Stimulated activated CD8-positive, alpha-beta memory T cell treated with anti-CD3 and anti-CD28 coated beads, Interleukin-15, amount 100 ng/mL, for 4 hours (primary cell): ENCODE measurements at places on chromosomes 2 and 18.

DNA sequence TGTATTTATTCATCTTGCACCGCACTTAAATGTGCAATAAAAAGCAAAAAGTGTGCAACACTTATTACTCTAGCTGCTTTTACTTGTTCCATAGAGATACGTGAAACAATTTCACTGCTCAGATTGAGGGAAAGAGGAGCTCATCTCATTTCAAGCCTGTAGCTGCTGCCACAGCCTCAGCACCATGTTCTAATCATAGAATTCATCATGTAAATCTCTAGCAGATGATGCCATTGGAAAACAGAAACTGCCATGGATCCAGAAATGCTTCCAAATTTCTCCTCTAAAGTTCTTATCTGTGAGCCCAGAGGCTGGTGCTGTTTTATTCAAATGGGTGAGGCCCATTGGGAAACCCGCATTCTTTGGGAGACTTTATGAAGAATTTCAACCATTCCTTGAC lies 2.0 kb downstream of the CDC42EP3 start:
- no peak for DNase-seq

DNA sequence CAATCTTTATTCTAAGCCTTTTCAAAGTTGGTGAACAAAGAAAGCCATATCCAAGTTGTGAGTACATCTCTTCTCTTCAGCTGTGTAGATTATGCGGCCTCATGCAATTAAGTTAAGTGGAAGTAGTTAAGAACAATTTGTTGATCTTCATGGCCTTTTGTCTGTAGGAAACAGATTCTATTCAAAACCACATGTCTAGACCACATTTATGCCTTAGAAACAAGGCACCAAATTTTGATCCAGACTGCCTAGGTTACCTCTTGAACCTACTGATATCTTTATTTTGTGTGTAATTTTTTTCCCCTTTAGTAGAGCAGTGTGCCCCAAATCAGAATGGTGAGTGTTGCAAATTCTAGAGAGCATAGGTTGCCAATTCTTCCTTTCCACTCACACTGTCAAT lies 101.6 kb upstream of the CERS6 start:
- DNase-seq = no peak

GRCh38 chr2:3641841-3642421 lies 16.1 kb upstream of the ALLC start:
- DNase-seq = no peak

GRCh38 chr18:65769652-65770051 lies 18.8 kb downstream of the CDH7 start:
- DNase-seq = no peak

- DNase-seq = no peak
Measured at GRCh38 chr2:65435625-65436168, 3.3 kb upstream of the SPRED2 start.

DNA sequence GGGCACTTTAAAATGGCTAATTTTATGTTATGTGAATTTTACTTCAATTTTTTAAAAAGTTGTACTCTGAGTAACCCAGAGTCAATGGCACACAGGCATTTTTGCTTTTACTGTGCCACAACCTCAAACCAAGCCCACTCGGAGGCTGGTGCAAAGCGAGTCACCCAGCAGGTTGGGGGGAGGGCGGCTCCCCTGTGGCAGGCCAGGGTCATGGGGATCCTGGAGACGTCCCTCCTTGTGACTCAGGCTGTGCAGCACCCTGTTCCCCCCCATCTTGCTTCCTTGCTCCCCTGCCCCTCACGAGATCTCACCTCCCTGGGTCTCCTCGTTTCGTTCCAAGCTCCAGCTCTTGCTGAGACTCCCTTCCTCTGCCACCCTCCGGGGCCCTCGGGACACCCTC lies 58.6 kb downstream of the POMC start:
- no peak for DNase-seq

- no peak for DNase-seq
Measured at GRCh38 chr2:31694444-31694843, 113.7 kb upstream of the SRD5A2 start.

DNA sequence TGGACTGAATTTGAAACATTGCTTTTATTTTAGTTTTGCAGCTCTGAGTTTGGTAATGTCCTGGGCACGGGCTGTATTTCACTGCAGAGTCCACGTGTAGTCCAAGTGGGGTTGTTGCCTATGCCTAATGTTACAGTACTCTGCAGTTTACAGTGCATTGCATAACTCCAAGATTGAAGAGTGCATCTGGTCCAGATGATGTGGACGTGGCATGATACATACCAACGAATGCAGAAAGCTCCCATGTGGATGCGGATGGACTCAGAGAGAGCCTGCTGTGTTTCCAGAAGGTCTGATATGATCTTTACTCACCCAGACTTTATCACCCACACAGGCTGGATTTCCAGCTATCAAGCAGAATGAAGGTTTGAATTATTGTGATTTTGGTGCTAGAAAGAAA lies 44.4 kb upstream of the CCDC68 start:
- DNase-seq = no peak

- no peak for DNase-seq
Measured at GRCh38 chr2:212994976-212995375, 156.4 kb downstream of the IKZF2 start.

GRCh38 chr2:43814711-43815110 lies 23.9 kb downstream of the ABCG5 start:
- DNase-seq = no peak

- no peak for DNase-seq
Measured at GRCh38 chr18:63899206-63899605, 8.6 kb upstream of the SERPINB10 start.

GRCh38 chr2:166381-166780 lies 97.5 kb downstream of the SH3YL1 start:
- peak; percentile 10 for DNase-seq

DNA sequence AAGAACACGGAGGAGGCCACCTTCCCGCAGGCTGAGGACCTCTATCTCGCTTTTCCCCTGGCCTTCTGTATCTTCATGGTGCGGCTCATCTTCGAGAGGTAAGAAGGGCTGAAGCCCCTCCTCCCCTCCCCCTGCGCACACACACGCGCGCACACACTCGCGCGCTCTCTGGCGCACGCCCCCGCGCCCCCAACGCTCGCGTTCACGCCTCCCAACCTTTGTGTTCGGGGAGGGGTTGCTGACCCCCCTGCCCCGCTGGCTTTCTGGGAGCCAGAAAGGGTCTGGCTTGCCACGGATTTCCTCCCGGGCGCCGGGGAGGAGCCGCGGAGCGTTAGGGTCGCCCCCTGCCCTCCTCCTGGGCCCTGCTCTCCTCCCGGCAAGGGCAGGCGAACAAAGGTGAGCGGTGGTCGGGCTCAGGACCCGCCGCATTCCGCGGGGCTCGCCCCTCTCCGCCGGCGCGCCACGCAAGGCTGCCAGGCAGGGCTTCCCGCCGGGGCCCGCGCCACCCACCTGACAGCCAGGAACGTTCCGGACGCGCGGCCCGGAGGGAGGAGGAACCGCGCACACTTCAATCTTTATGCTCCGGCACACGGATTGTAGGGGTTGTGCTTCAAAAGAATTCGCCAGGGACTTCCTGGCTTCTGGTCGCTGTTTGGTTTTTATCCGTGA lies 583 bp downstream of the CERS6 start:
- peak; percentile 25 for DNase-seq

GRCh38 chr2:159445307-159445706 lies 158.8 kb upstream of the WDSUB1 start:
- no peak for DNase-seq

- no peak for DNase-seq
Measured at GRCh38 chr2:139165601-139166000, 385.4 kb upstream of the NXPH2 start.

- no peak for DNase-seq
Measured at GRCh38 chr2:149562324-149562723, 25.3 kb downstream of the MMADHC start.

- DNase-seq = no peak
Measured at GRCh38 chr2:226656367-226656766, 143.3 kb downstream of the IRS1 start.

DNA sequence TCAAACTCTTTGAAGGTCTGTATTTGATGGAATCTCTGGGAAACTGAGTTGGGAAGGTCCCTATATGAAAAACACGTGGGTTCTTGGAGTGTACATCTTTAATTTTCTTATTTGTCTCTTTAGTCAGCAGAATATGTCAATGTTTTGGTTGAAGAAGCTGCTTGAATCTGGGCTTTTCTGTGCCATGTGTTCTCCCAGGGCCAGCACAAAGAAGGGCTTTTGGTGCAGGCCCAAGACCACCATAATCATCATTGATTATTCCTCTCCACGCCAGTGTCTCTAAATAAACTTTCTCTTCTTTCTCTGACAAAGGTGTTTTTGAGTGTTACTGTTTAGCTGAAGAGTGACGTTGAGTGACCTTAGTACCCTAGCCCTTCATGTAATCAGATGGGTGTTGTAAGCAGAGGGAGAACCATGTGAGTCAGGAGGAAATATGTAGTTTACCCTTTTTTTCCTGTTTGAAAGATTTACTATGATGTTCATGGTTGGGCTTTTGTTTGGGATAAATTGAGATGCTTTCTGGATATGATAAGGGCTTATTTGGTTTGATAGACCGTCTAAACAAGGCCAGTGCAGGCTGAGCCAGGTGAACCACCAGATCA lies 11.6 kb upstream of the TNP1 start:
- DNase-seq = no peak

DNA sequence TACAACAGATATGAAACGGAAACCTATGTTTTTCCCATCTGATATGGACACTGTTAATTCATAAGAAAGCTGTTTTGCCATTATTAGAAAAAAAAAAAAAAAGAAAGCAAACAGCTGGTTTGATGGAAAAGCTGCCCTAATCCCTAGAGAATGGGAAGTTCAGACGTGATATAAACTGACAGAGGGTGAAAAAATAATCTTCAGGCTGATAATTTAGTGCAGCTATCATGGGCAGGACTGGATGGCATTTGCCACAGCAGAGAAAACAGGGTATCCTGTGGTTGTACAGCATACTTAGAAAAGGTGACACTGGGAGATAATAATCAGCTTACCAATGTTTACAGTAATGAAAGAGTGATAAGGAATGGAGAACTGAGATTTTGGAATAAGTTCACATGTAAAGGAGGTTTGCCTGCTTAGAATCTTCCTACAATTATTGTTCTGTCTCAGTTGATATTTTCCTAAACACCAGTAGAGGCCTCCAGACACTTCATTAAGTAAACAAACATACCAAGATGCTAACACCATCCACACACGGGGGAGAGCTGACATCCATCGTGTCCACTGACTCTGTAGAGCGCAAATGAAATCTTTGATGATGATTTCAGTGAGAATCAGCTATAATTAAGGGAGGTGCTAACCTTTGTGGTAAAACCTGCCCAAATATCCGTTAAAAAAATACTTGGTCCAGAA lies 211.6 kb upstream of the MMADHC start:
- no peak for DNase-seq

DNA sequence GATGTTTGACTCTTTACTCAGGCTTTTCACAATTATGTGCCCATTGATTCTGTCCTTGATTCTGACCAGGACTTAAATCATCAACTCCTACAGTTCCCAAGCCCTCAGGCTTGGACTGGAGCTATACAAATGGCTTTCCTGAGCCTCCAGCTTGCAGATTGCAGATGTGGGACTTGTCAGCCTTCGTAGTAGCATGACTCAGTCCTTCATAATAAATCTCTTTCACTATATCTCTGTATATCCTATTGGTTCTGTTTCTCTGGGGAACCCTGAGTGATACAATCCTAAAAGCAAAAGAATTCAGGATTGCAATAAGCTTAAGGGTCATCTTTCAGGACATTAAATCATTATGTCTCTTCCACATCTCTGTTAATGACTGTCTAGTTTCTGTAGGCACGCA lies 356.6 kb downstream of the RIT2 start:
- DNase-seq = no peak
